ENCODE measurements at places on chromosomes 6 and 20.

- DNase-seq, result no peak
Measured at GRCh38 chr6:100453701-100454521, 10.8 kb downstream of the SIM1 start.

GRCh38 chr20:56229812-56230211 is 18.7 kb upstream of the MC3R start:
- no peak for DNase-seq

GRCh38 chr6:100592929-100593328 is 128.2 kb upstream of the SIM1 start:
- DNase-seq, result no peak

DNA sequence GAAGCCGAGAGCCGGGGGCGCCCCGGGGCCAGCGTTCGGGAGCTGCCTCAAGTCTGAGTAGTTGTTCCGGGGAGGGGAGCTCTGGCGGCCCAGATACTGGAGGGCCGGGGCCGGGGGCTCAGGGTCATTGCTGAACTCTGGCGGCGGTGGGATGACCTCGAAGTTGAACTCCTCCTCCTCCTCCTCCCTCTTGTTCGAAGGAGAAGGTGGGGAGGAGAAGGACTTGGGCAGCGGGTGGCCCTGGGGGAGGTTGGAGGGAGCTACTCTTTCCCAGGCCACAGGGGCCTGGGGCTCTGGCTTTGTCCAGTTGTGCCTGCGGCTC is 37.7 kb downstream of the C6orf132 start:
- no peak for DNase-seq

DNA sequence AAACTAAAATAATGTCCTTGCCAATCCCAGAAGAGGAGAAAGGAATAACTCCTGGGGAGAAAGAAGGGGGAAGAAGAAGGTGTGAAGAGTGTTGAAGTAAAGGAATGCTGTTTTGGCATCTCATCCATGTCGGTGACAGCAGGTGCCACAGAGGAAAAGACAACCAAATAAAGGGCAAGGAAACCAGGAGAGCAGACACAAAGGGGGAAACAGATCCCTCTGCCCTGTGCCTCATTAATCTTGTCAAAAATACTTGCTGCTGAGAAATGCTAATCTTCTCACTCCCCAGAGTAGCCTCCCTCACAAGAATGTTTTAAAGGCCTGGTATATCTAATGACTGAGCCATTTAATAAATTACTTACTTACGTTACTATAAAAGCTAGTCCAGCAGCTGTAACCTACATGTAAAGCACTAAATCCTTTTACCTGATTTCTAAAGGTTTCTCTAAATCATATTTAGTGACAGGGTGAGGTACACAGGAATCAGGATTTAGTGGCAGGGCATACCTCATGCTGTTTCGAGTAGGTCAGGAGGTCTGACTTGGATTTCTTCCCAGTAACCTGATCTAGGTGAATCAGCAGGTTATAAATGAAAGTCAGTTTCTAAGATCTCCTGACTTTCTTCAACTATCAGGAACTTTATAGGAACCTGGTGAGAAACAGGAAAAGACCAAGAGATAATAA is 377.1 kb downstream of the CENPW start:
- no peak for DNase-seq

DNA sequence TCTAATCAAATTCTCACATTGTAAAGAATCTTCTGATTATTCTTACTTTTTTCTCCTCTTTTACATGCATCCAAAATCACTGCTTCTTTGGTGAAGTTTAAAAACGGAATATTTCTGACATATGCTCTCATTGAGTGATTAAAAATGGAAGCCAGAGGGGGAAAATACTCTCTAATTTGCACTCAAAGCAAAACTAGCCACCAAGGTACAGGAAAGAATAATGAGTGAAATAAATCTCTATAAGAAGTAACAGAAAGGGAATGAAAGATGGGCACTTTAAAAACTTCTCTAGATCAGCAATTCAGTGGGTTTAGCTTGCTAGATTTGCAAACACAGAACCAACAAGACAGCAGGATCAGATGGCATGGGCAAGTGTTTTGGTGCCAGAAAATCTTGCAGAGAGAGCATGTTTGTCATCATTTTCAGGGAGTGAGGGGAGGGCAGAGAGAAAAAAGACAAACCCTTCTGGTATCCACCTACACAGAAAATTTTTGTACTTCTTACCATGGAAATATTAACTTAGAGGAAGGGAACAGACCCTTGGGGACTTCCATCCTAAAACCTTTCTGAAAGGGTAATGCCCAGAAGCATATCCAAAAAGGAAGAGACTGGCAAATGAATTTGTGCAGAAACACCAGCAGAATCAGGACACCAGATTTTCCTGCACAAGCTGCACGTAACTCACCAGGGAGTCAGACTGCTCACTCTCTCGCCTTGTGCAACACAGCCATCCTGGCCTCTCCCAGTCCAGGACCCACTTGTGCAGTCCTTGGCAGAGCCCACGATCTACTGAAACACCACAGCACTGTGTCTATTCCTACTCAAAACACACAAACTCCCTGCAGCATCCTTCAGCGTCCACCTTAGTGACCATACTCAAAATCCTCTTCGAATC is 270.2 kb upstream of the PRDM1 start:
- DNase-seq, result no peak

DNA sequence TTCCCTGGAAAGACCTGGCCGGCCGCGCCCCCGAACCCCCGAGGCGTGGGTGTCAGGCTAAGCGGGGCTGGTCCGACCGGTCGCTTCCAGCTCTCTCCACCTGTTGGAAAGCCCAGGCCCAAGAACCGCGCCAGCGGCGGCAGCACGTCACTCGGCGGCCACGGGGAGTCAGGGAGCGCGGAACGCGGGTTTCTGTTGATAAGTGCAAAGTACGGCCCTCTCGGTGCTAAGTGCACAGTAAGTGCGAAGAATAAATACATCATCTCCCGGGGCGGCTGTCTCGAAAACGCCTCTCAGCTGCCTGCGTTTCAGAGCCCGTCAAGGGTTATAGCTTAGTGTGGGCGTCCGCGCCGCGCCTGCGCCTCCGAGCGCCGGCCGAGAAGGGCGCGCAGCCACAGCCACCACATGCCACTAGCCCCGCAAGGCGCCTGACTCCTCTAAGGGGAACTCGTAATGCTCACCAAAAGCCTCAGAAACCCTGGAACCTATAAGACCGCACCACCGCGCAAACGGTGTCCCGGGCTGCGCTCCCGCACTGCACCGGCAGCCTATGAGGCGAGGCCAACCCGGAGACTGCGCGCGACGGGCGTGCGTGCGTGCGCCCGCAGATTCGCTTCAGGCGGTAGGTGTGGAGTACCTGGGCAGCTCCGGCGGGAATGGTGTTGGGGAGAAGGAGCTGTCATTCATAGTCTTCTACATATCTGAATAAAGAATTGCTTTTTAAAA is 9.2 kb upstream of the TBX18 start:
- DNase-seq, result no peak

- DNase-seq, result no peak
Measured at GRCh38 chr6:144439016-144439415, 153.9 kb downstream of the UTRN start.

GRCh38 chr6:112409311-112409710 is 62.2 kb downstream of the RFPL4B start:
- no peak for DNase-seq

DNA sequence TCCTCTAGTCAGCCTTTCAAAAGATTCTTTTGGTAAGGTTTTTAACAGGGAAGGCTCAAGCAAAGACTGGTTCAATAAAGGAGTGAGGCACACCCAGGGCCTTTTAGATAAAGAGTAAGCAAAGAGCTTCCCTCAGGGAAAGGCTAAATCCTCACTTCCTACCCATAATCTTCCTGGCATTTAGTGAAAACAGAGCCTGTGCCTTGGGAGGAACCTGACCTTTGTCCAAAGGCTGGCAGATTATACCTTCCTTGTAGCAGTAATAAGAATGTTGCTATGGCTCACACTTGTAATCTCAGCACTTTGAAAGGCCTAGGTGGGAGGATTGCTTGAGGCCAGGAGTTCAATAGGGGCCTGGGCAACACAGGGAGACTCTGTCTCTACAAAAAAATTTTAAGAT is 280.1 kb upstream of the PLCB4 start:
- DNase-seq, result no peak

- no peak for DNase-seq
Measured at GRCh38 chr6:53026526-53026925, 31.4 kb upstream of the GSTA4 start.

DNA sequence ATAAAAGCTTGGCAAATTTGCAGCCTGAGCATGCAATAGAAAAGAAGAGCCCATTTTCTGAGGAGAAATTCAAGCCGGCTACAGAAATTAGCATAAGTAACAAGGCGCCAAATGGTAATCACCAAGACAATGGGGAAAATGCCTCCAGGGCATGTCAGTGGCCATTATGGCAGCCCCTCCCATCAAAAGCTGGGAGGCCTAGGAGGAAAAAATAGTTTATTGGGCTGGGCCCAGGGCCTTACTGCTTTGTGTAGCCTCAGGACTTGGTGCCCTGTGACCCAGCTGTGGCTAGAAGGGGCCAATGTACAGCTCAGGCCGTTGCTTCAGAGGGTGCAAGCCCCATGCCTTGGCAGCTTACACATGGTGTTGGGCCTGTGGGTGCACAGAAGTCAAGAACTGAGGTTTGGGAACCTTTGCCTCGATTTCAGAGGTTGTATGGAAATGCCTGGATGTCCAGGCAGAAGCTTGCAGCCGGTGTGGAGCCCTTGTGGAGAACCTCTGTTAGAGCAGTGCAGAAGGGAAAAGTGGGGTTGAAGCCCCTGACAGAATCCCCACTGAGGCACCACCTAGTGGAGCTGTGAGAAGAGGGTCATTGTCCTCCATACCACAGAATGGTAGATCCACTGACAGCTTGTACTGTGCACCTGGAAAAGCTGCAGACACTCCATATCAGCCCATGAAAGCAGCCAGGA is 328.5 kb upstream of the MAP3K7 start:
- DNase-seq, result no peak

DNA sequence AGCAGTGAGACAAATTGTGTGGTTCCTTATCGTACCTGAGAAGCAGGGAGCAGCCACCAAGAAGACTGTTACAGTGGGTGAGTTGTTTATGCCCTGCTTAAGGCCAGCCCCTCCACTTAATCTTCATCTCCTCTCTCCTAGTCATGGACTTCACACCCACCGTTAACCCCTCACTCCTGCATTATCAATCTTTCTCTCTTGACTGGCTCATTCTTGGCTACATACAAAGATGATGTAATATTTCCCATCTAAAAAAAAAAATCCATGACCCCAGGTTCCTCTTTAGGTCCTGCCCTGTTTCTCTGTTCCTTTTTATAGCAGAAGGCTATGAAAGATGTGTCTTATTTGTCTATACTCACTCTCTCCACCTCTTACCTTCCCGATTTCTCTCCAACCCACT is 72.4 kb downstream of the SHLD1 start:
- DNase-seq, result no peak

GRCh38 chr6:166417285-166417691 is 34.5 kb upstream of the MPC1 start:
- DNase-seq, result no peak

DNA sequence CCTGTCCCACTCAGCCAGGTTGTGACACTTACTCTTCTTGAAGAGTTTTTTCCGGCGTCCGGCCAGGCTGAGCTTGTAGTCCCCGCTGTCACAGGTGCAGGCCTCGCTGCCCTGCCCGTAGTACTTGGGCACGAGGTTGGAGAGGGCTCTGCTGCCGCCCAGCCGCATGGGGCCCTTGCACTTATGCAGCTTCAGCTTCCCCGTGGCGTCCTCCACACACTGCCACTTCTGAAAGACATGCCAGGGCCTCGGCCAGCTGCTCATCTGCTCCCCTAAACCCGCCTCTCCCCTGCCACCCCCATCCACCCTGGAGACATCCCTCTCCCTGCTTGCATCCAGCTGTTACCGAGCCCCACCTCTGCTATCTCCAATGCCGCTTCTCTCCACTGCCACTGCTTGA is 113.1 kb downstream of the SULF2 start:
- no peak for DNase-seq

DNA sequence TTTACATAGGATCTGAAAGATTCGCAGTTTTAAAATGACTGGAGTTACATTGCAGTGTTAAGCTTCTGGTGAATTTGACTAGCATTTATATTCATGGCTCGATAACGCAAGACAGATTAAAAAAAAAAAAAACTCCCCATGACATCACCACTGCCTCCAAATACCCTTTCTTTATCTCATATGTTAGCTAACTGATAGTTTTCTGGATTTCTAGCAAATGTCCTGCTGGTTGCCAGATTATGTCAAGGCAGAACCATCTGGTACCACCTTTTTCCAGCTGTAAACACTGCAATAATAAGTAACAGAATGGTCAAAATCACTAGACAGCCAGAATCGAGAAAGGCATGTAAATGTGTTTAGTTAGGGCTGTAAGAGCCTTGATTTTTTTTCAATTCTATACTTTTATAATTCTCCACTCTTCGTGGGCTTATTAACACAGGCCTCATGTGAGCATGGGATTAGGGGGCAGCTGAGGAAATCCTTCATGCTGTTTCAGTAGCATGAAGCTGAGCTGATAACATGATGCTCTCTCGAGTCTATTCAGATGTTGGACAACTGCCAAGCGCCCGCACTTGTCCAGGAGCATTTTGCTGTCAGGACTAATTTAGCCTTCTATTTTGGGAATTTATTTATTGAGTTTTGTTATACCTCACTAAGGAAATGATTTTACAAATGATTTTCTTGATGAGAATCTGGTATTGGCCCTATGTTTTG is 166.0 kb upstream of the SCGN start:
- no peak for DNase-seq

DNA sequence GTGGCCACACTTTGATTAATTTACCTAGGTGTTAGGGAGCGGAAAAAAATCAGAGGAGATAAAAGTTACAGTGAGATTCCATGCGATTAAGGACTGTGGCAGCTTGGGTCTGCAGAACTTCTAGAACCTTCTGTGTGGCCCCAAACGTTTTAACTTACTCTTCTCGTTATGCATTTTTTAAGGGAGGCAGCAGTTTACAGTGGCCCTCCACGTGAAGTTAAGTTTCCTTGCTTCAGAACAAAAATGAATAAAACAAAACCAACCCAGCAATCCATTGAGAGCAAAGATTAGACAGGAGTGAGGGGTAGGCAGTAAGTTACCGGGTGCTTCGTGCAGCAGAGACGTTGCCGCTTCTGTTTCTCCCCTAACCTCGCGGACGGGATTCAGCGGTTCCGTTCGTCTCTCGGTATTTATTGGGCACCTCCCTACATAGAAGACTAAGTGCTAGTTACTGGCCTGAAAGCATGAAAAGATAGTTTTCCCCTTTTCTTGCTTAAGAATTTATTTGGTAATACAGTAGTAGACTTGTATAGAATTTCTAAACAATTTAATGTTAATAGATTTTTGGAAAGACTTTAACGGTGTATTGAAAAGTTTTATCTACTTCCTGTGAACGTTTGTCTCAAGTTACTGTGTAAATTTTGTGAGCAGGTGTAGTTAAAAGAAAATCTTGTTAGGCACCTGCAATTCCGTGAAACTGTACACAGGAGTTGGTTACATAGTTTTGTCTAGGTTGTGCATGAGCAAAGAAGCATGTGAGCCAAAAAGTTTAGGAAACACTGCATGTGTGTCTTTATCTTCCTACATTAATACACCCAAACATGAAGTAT is 1.1 kb downstream of the BAG2 start:
- DNase-seq, result no peak

GRCh38 chr6:31592396-31592771 is 422 bp downstream of the NCR3 start:
- no peak for DNase-seq

GRCh38 chr6:166465003-166465399 is 82.3 kb upstream of the MPC1 start:
- DNase-seq, result no peak

All from AG04449 (cell line).